Suppressor macrophage treated with lipopolysaccharide for 1 hour (primary cell): ENCODE measurements at places on chromosomes 7 and 10.

DNA sequence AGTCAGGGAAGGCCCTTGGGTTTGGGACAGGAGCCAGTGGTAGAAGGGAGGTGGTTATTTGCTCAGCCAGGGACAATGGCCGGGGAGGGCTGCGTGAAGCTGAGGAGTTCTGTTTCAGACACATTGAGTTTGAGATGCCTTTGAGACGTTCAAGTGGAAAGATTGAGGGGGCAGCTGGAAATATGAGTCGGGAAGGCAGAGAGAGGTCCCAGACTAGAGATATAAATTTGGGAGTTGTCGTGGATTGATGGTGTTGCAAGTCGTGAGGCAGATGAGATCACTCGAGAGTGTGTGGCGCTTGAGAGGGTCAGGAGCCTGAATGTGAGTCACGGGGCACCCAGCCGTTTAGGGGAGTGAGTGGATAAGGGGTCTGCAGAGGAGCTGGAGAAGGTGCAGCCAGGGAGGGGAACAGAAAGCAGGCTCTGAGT is 73.3 kb downstream of the ZMIZ1 start:
- DNase-seq = no peak

DNA sequence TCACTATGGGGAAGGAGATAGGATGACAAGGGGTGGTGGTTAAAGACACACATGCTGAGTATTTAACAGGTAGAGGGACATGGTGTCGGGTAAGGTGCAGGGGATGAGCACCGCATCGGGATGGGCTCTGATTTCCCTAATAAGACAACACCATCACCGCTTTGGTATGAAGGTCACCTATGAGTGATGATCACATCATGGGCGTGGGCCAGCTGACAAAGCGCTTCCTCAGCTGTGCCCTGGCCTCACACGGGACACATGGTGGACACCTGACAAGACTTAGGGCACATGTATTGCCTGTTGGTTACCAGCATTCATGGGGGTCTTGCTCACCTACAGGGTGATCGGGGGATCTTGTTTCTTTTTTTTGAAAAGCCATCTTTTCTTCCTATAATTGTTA is 12.8 kb downstream of the C7orf57 start:
- no peak for DNase-seq

DNA sequence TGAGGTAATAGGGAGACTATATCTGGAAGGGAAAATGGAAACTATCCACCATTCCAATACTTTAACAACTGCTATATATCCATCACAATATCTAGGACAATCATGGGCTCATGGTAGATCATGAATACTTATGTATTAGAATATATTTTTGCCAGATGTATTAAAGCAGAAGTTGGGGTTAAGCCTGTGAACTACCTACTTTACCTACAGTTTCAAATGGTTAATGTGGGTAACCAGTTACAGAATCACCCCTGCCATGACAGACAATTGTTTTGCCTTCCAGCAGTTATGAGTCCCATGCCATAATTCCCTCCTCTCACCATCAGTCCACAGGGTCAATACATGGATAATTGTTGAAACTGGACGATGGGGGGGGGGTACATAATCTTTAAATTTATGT is 29.9 kb upstream of the RAPGEF5 start:
- DNase-seq = no peak

GRCh38 chr10:99527526-99528493 is 4.9 kb upstream of the NKX2-3 start:
- no peak for DNase-seq

GRCh38 chr10:6148908-6149307 is 53.8 kb upstream of the PFKFB3 start:
- DNase-seq = no peak

DNA sequence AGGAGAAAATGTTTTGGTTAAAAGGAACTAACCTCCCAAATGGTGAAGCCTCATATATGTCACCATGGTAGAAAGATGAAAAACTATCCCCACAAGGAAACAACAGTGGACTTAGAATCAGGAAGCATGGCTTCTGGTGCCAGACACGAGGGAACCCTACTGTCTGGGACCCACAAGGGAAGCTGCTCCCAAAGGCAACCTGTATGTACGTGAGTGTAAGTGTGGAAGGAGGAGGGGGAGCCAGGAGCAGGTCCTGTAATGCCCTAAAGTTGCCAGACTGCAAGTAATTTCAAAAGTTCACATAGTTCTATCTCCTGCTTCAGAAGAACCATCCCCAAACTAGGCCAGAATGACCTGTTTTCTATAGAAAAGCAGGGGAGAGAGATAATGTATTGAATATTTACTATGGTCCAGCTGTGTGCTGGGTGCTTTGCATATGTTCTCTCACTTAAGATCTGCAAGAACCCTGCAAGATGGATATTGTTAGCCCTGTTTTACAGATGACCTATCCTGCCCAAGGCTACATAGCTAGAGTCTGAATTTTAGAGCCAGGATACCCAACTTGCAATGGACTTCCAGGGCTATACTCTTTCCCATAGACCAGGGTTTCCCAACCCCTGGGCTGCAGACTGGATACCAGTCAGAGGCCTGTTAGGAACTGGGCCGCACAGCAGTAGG is 19.2 kb downstream of the DUSP5 start:
- DNase-seq = no peak
